Activated CD8-positive, alpha-beta T cell treated with anti-CD3 and anti-CD28 coated beads, Interleukin-2, amount 10 ng/mL, durations not matched to agents 7 days and 5 days (primary cell): ENCODE measurements at places on chromosomes 12 and 14. TPM values are rescaled to one million over a fixed set of nuclear protein-coding genes. Genes with fewer than 3 reads are reported as not detected.

The SLC6A12 gene
- total RNA-seq: not detected

The CLEC4D gene
- not detected for total RNA-seq

The DTX3 gene
- total RNA-seq: 17.8 TPM

The SLC17A8 gene
- total RNA-seq: not detected

The C14orf132 gene
- total RNA-seq: 0.50 TPM

The RFX4 gene
- not detected for total RNA-seq

The TSHR gene
- total RNA-seq: not detected

The C2CD5 gene
- 44.6 TPM for total RNA-seq

The TMPRSS12 gene
- total RNA-seq: not detected

The COL2A1 gene
- total RNA-seq: not detected

The OR11H7 gene
- not detected for total RNA-seq

The OLR1 gene
- total RNA-seq: not detected

The VDR gene
- 13.2 TPM for total RNA-seq

The PTCSC3 gene
- total RNA-seq: not detected

The GNB3 gene
- total RNA-seq: 0.08 TPM

The FOXA1 gene
- not detected for total RNA-seq

The KRT74 gene
- not detected for total RNA-seq

The CRY1 gene
- 15.7 TPM for total RNA-seq

The TOX4 gene
- total RNA-seq: 66.2 TPM

The KCNK10 gene
- not detected for total RNA-seq

The TCTN1 gene
- 7.9 TPM for total RNA-seq
